ENCODE measurements at places on chromosomes 12 and 14.

DNA sequence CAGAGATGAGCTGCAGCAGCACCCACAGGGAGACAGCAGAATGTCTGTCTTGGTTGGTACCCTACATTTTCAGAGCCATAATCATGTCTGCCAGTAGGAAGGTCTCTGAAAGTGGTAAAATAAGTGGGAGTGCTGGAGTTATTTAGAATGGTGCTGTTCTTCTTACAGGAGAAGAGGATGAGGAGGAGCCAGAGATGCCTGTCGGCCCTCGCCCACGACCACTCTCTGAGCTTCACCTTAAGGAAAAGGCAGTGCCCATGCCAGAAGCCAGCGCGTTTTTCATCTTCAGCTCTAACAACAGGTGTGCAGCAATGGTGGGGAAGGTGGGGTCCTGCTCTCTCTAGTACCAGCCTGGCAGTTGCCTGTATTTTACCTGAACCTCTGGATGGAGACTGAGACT, 201.7 kb upstream of the FKBP4 start:
- no peak for DNase-seq

DNA sequence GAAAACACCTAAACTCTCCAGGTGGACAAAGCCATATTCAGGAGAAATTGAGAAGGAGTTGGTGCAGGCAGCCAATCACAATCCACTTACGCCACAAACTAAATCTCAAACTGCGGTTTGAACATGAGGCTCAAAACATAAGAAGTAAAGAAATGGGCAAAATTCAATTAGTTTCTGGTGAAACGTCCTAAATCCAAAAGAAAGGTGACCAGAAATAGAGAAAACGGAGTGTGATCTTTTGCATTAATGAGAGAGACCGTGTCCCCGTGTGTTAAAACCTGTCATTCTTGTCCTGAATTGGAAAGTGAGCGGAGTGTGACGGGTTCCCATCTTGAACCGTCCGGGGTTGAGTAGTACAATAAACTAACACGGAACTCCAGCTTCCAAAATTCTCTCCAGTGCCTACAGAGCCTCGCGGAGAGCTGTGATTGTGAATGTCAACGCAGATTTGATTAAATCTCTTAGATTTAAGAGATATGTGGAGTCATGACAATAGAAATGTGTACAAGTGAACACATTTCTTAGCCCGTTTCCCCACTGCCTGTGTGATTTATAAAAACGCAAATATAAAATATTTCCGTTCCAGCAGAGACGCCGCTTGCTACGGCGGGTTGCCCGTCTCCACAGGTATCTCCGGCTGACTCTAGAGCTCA, 595 bp upstream of the METAP2 start:
- DNase-seq = peak; percentile 31

- DNase-seq = no peak
Measured at GRCh38 chr14:93862265-93862664, 64.9 kb upstream of the FAM181A start.

GRCh38 chr14:103372552-103373304, 12.5 kb upstream of the MARK3 start:
- peak; percentile 72 for DNase-seq

GRCh38 chr14:106393742-106394141, 867.4 kb downstream of the TMEM121 start:
- DNase-seq = no peak

- no peak for DNase-seq
Measured at GRCh38 chr12:45260854-45261253, 45.0 kb downstream of the ANO6 start.

DNA sequence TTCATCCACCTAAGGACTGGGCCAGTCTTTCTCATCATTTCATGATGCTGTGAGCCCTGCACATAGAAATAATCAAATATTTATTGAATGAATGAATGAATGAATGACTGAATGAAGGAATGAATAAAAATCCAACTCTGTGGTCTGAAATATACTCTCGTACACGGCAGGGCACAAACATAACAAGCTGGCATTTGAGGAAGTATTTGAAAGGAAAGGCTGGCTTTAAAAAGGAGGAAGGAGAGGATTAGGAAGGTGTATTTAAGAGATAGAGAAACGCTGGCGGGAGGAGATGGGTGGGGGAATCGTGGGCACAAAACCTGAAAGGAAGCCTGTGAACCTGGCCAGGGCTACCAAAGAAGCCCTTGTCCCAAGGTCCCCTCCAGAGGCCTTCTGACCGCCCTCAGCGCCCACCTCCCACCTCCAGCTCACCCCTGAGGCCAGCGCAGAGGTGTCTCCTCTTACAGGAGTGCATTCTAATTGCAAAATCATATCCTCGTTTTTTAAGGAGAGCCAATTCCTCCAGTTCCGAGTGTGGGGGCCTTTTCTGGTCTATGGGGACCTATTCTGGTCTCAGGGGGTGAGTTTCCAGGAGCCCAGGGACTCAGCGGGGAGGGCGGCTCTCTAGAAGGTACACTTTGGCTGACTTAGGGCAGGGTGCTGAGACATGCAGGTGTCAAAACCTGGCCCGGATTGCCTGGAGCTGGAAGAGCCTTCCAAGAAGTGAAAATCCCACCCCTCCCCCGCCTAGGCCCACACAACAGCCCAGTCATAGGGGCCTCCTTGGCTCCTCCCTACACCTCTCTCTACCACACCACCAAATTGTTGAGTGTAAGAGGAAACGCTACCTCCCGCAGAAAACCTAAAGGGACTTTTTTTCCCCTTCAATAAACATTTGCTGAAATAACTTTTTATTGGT, 8.7 kb upstream of the JDP2 start:
- DNase-seq = no peak

- DNase-seq = no peak
Measured at GRCh38 chr12:4139191-4139590, 134.4 kb upstream of the CCND2 start.

GRCh38 chr12:45655186-45655585, 74.3 kb upstream of the ARID2 start:
- peak; percentile 6 for DNase-seq

GRCh38 chr12:55931780-55932550, 1.0 kb downstream of the DGKA start:
- DNase-seq = peak; percentile 57

GRCh38 chr14:32584079-32584478, 255.0 kb downstream of the AKAP6 start:
- no peak for DNase-seq

GRCh38 chr12:104083769-104084475, 19.6 kb downstream of the HCFC2 start:
- no peak for DNase-seq

GRCh38 chr14:105385322-105385637, 13.1 kb upstream of the TEX22 start:
- DNase-seq = no peak

DNA sequence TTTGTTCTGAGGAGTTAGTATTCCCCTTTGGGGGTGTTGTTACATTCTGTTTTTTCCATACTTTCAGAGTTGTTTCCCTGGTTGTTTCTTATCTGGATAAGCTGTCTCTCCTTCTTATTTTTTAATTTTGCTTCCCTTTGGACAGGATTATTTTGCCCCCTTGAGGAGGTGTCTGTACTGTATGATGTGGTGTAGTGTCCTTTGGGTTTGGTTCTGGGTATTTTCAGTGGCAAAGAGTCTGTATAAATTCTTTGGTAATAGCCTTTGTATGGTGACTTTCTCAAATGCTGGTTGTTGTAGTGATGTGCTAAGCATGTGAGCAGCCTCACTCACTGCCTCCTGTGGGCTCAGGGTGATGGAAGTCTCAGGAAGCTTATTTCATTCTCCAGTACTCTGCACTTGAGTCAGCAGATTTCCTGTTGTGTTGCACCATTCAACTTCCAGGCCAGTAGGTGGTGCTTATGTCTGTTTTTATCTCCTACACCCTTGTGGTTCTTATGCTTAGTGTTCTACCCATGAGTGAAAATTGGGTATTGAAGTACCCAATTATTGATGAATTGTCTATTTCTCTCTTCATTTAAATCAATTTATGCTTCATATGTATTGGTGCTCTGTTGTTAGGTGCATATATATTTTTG, 103.3 kb upstream of the PMCH start:
- peak; percentile 36 for DNase-seq

GRCh38 chr12:112973011-112973735, 5.1 kb upstream of the OAS2 start:
- no peak for DNase-seq

GRCh38 chr12:879641-880040, 69.9 kb downstream of the RAD52 start:
- DNase-seq = no peak

- no peak for DNase-seq
Measured at GRCh38 chr12:52165096-52165855, 26.5 kb downstream of the KRT80 start.

- DNase-seq = peak; percentile 94
Measured at GRCh38 chr12:6540181-6540877, 6.0 kb downstream of the GAPDH start.

GRCh38 chr14:21933681-21934080, 260.1 kb upstream of the OR4E1 start:
- no peak for DNase-seq

GRCh38 chr12:120890963-120891362, 13.2 kb downstream of the SPPL3 start:
- DNase-seq = no peak

- no peak for DNase-seq
Measured at GRCh38 chr14:98099527-98099926, 1172.5 kb downstream of the BCL11B start.

GRCh38 chr14:103846543-103847450, 578 bp downstream of the PPP1R13B start:
- no peak for DNase-seq

GRCh38 chr12:20120403-20120725, 248.0 kb upstream of the PDE3A start:
- DNase-seq = no peak

GRCh38 chr12:4153343-4153892, 120.1 kb upstream of the CCND2 start:
- no peak for DNase-seq

- peak; percentile 28 for DNase-seq
Measured at GRCh38 chr14:94548999-94549985, 11.9 kb upstream of the SERPINA4 start.

DNA sequence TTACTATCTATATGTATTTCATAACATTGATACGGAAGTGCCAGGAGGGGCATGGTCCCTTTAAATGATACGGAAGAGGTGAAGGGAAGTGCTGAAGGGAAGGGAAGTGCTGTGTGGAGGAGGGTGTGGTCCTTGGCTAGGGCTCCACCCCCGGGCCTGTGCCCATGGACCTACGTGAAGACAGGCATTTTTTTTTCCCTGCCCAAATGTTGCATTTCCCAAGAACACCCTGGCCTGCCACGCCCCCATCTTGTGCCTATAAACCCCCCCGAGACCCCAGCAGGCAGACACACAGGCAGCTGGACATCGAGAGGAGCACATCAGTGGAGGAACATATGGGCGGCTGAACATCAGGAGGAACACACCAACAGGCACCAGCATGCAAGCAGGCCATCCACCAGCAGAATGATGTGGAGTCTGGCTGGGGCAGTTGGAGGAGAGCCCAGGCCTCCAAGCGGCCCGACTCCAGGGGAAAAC, 134.1 kb downstream of the SLC41A2 start:
- no peak for DNase-seq

- peak; percentile 4 for DNase-seq
Measured at GRCh38 chr12:10235761-10236631, 23.3 kb downstream of the GABARAPL1 start.

Measured in fibroblast of gingiva (primary cell).